Mesothelial cell of epicardium (in vitro differentiated cells): ENCODE measurements at places on chromosomes 7 and 10.

GRCh38 chr10:93579089-93579488 is 12.6 kb downstream of the FFAR4 start:
- no peak for DNase-seq

GRCh38 chr7:286266-286665 is 3.7 kb upstream of the FOXL3 start:
- DNase-seq = no peak

DNA sequence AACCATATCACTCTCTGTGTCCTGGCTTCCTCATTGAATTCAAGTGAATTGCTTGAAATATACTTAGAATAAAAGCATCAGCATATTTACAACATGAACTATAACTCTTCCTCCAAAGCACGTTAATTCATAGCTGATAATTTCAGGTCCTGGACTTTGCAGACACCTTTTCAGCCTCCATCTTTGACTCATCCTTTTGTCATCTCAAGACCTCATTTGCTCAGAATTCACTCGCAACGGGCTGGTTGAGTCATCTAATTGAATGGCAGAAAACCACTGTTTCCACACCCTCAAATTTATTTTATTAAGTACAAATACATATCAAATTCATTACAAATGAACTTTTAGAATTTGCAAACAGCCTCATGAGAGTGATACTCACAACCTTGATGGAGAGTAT is 545.7 kb downstream of the GATA3 start:
- no peak for DNase-seq

- no peak for DNase-seq
Measured at GRCh38 chr7:103541026-103541425, 95.0 kb upstream of the SLC26A5 start.

DNA sequence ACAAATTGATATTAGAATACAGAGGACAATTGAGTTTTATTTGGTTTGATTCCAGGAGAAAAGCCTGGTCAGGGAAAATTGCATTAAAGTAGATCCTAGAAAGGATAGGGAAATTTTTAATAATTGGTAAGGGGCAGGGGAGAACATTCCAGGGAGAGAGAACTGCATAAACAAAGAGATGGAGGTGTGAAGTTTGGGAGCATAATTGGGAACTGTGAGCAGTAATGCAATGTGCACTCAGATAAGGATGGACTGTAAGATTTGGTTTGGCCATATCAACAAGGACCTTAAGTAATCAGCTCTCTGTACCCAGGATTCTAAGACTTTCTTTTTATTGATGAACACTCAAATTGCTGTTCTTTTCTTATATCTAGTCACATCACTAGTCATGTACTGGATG is 41.4 kb downstream of the ZMYND11 start:
- no peak for DNase-seq

- DNase-seq = no peak
Measured at GRCh38 chr10:86392723-86393094, 26.1 kb upstream of the GRID1 start.

GRCh38 chr7:47180516-47180826 is 401.4 kb downstream of the TNS3 start:
- no peak for DNase-seq

DNA sequence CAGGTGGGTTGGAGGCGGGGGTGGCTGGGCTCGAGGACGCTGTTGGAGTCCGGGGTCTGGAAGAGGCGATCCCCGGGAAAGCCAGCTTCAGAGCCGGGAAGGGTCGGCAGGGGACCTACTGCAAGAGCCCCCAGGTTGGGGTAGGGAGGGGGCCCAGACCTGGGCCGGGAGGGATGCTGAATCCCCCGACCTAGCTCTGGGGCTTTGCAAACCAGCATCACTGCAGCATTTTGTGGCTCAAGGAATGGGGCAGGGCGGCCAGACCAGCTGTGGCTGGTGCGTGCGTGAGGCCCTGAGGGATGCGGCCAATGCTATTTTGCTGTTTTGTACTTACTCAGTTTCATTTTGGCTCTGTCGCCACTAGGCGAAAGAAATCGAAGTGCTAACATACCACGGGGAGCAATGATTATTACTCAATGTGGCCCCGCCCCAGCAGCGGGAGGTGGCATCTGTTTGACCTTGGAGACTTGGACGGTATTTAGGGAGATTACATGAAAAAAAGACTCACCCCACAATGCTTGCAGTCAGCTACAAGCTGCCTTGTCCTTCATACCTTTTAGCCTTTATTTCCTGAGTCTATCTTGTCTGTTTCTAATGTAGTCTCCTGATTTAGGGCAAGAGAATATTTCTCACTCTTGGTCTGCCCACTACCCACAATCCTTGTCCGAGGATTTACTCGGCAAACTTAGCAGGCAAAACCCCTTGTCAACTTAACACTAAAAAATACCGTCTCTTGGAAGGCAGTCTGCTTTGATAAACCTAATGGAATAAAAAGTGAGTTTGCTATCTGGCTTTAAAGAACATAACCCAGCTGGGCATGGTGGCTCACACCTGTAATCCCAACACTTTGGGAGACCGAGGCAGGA is 16.2 kb downstream of the HSPB1 start:
- DNase-seq = no peak

DNA sequence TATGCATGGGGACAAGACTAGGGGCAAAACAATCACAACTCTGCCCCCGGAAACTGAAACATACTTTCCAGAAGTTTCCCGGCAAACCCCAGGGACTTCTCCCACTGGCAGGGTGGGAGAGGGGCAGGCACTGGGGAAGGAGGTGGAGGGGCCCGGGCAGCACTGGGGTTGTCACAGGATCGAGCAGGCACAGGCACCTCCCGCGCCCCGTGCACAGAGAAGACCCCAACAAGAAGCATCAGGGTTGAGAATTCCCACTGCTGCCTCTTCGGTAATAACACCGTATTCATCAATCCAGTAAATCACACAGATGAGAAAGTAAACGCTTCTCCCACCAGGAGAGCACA is 490.5 kb downstream of the PTPRN2 start:
- DNase-seq = no peak

DNA sequence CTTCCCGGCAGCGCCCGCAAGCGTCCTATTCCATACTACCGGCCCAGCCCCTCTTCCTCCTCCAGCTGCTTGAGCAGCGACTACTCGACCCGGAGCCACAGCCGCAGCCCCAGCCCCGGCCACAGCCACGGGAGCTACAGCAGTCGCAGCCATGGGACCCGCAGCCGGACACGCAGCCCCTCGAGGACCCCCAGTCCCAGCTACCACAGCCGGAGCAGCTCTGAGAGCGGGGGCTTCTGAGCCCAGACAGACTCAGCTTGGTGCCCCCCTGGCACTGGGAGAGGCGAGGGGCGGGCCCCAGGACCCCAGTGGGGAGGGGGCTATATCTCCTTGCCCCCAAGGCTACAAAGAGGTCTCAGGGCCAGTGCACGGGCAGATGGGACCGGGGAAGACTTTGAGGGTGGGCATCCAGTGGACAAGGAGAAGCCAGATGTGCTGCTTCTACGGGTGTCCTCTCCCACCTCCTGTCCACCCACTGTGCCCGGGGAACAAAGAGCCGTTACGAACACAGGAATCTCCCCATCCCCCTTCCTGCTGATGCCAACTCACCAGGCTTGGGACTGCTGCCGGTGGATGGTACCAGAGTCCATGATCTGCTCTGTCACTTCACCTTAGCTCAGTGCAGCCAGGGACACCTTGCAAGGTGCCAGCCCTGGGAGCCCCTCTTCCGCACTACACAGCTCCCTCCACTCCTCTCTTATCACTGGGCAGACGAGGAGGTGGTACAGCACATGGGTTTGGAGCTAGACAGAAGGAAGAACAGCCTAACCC is 16.7 kb upstream of the HSPB1 start:
- DNase-seq = no peak

GRCh38 chr7:19118636-19119371 is 1.4 kb upstream of the TWIST1 start:
- DNase-seq = no peak

GRCh38 chr7:142094861-142095260 is 16.7 kb upstream of the MGAM2 start:
- DNase-seq = no peak

DNA sequence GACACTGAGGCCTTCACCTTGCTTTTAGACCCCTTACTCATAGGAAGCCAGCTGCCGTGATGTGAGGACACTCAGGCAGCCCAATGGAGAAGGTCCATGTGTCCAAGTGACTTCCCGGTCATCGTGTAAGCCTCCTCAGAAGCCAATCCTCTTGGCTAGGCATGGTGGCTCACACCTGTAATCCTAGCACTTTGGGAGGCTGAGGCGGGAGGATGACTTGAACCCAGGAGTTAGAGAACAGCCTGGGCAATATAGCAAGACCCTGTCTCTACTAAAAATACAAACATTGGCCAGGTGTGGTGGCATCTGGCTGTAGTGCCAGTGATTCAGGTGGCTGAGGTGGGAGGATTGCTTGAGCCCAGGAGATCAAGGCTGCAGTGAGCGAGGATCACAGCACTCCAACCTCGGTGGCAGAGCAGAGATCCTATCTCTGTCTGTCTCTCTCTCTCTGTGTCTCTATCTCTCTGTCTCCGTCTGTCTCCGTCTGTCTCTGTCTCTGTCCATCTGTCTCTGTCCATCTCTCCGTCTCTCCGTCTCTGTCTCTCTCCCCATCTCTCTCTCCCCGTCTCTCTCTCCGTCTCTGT is 27.8 kb downstream of the KPNA7 start:
- no peak for DNase-seq

DNA sequence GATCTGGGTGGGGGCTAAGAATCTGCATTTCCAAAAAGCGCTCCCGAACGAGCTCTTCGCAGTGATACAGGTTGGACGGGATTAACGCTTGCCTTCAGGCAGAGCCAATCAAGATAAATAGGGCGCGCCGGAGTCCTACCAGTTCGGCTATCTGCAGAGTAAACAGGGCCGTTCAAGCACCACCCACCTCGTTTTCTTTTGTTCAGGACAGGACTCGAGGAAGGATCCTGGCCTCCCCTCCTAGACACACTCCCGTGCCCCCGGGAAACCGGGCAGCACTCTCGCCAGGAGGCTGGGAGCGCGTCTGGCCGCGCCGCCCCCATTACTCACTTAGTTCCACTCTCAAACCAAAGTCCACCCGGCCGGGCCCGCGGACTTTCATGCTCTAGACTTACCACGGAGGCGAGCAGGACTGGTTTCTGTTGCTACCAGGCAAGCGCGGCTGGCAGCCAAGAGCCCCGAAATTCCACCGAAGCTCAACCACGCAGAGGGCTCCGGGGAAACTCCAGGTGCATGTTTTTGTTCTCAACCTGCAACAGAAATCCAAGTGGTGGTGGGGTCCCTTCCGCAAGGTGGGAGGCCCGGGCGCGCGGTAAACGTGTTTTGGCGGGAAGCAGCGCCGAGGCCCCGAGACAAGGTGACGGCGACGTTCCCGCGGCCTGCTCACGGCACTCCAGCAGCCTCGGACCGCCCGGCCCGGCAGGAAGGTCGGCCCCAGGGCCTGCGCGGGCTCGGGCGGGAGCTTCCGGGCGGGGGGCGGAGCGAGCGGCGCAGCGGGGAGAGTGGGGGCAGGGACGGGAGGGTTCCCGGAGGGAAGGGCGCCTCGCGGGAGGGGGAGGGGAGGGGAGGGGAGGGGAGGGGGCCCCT is 12.7 kb downstream of the HNRNPF start:
- DNase-seq = peak; percentile 61

DNA sequence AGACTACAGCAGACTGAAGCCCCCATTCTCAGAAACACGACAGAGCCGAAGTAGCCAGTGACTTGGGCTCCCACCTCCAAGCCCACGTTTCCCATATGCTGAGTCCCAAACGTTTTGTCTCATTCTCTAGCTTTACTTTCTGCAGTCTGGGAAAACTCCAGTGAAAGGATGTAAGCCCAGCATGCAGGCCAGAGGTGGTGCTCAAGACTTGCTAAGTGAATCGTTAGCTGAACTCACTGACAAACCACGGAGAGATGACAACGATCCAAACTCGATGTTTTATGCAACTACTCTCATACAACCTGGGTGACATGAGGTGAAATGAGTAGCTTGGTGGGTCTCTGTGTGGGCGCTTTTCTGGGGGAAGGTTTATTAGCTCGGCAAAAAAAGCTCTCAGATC is 731.8 kb downstream of the SUGCT start:
- no peak for DNase-seq
